ENCODE measurements at places on chromosomes 2 and 18.

GRCh38 chr18:74407888-74408287 is 49.2 kb downstream of the DIPK1C start:
- DNase-seq, result no peak

- DNase-seq, result no peak
Measured at GRCh38 chr2:55311444-55311870, 42.4 kb upstream of the MTIF2 start.

DNA sequence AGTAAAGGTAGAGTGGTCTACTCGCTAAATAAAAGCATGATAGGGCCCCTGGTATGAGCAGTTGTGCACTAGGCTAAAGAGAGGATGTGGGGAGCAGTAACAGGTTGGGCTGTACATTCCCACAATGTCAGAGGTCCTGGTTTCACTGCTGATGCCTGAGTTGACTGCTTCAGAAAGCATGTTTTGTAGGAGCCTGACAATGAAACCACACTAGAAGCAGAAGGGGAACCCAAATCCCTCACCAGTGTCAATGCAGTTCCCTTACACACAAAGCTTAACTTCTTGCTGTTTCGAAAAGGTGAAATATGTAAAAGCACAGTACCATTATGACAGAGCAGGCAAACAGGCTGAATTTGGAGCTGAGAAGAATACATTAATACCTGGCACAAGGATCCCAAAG is 291.7 kb upstream of the KYNU start:
- no peak for DNase-seq

GRCh38 chr2:177889818-177890460 is 182.6 kb downstream of the PDE11A start:
- DNase-seq, result no peak

GRCh38 chr2:38116762-38117161 is 40.8 kb upstream of the CYP1B1 start:
- no peak for DNase-seq

- DNase-seq, result no peak
Measured at GRCh38 chr2:5392658-5393057, 299.5 kb upstream of the SOX11 start.

DNA sequence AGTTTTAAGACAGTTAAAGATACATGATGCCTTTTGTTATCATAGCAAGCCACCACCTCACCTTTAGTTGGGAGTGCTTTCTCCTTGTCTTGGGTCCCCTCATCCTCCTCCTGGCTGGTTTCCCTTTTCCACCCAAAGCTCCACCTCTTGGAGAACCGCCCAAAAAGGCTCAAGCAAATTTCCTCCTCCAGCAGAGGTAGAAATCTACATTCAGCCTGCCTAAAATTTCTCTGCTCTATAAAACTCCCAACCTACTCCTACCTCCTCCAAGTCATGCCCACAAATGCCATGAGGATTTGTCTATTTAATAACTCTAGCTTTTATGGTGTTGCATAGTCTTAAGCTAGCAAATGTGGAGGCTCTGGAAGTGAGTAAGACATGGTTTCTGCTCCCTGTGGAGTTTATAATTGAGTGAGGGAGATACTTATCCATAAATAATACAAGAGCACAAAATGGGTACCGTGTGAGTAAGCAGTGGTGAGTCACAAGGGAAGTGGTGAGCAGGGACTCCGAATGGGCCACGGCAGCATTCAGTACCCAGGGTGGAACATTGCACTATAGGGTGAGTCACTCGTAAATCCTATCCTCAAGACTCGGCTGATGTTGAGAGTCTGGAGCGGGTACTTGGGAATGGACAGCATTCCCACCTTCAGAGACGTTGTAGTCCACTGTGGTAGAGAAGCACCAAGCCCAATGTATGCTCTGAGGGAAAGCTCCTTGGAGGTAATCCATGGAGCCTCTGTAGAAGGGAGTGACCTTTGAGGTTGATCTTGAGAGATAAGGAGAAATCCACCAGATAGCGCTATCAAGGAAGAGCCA is 146.3 kb downstream of the RTN4 start:
- no peak for DNase-seq

- no peak for DNase-seq
Measured at GRCh38 chr2:145744541-145745386, 1224.8 kb upstream of the ZEB2 start.

- DNase-seq, result no peak
Measured at GRCh38 chr2:167353605-167354280, 465.5 kb downstream of the XIRP2 start.

DNA sequence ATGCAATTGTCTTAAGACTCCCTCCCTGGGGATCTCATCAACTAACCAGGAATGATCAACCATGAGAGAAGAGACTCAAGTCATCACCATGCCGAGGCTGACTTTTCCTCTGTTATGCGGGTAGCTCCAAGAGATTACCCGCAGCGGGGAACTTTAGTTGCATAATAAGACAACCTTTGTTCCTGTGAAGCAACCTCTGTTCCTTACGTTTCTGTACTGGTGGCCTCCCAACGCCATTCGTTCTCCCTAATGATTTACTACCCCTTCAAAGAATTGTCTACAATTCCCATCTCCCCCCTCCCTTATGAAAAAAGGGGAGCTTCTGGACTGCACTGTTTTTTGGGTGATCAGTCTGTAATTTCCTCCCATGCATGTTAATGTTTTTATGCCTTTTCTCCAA is 66.1 kb upstream of the LRPPRC start:
- DNase-seq, result no peak

DNA sequence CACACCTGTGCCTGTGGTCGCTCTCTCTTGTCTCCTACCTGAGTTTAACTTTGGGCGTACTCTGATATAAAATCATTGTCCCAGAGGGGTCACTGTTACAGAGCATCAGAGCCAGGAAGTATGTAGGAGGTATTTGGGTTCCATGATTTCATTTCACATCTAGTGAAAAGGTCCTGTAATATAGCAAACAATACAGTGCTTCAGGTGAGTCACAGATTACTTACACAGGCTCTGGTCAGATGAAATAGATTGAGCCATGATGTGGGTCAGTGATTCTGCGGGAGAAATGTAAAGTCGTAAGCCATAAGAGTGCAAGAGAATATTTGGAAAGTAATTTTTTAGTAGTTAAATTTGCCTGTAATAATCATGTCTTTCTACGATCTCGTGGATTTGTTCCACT is 70.2 kb downstream of the SOCS6 start:
- DNase-seq, result no peak

- no peak for DNase-seq
Measured at GRCh38 chr2:174997110-174997509, 8.1 kb downstream of the CHN1 start.

GRCh38 chr18:36120297-36120696 is 8.8 kb downstream of the SLC39A6 start:
- no peak for DNase-seq

DNA sequence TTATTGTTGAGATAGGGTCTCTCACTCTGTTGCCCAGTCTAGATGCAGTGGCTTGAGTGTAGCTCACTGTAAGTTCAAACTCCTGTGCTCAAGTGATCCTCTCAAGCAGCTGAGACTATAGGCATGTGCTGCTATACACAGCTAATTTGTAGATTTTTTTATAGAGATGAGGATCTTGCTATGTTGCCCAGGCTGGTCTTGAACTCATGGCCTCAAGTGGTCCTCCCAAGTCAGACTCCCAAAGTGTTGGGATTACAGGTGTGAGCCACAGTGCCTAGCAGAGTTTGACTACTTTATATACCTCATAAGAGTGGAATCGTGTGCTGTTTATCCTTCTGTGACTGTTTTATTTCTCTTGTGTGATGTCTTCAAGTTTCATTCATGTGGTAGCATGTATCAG is 60.3 kb downstream of the TANC1 start:
- no peak for DNase-seq

DNA sequence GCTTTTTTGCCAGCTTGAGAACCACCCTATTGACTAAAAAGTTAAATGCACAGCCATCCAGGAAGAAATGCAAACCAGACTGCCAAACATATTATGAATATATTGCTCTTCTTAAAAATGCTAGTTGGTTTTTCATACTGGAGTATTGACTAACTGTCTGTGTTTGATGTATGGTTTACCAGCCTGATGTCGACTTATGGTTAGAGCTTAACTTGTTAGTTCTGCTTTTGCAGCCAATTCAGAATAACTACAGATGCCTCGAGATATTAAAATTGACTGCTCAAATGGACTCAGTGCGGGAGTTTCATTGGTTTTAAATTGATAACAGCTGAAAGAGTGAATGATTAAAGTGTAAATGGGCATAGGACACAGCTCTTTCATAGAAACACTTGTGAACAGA is 369.8 kb downstream of the ARHGAP15 start:
- DNase-seq, result no peak

DNA sequence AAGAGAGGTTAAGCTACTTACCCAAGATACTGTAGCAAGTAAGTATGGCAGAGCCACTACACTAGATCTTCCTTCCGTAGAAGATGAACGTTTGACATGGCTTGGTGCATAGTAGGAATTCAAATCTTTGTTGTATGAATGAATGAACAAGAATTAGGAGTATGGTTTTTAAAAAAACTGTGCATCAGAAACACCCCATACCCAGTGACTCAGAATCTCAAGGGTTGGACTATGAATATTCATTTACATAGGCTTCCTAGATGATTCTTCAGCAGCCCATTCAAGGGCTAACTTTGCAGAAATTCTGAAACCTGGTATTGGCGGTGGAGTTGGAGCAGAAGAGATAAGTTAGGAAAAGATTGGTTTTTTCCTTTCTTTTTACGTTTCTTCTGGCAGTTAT is 5.4 kb downstream of the ACTR3 start:
- DNase-seq, result no peak

- no peak for DNase-seq
Measured at GRCh38 chr2:176101842-176102241, 2.2 kb downstream of the HOXD12 start.

- DNase-seq, result no peak
Measured at GRCh38 chr18:75112186-75113096, 96.5 kb downstream of the PTGR3 start.

DNA sequence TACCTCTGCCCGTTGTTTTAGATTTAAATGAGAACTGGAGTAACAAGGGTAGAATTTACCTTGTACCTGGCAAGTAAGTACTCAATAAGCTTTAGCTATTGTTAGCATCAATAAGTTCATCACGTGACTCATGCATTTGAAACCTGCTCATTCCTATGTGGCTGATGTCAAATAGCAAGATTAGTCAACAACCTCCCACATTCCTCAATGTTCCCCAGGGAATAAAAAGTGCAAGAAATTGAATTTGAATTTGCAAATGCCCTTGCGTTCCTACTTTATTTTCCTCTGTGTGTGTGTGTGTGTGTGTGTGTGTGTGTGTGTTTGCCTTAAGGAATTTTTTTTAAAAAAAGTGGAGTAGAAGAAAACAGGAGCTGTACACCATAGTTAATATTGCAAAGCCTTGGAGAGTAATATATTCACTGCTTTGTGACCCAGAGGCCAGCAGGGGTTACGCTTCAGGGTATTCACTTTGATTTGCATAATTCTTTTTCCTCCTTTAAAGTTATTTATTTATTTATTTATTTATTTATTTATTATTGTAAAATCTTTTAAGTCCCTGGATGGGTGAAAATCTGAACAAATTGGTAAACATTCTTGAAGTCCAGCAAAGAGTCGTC is 43.9 kb upstream of the DNAH7 start:
- no peak for DNase-seq

DNA sequence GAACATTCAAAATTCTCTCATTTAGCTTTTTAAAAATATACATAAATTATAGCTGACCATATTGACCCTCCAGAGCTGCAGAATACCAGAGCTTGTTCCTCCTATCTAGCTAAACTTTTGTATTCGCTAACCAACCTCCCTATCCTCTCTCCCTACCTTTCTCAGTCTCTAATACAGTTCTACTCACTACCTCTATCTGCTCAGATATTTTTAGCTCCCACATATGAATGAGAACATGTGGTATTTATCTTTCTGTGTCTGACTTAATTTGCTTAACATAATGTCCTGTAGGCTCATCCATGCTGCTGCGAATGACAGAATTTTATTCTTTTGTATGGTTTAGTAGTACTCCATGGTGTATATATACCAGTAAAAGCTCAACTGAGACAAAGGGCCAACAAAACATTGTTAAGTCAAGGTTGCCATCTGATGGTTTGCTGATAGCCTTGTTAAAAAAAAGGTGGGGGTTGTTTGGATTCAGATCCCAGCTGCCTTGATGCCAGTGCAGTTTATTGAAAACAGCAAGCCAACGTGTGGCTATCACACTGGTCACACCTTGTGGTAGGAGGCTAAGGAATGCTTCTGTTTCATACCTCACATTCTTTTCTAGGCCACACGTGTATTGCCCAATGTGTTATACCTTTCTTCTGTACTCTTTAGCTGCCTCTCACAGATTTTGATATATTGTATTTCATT is 101.5 kb downstream of the VWA3B start:
- no peak for DNase-seq

DNA sequence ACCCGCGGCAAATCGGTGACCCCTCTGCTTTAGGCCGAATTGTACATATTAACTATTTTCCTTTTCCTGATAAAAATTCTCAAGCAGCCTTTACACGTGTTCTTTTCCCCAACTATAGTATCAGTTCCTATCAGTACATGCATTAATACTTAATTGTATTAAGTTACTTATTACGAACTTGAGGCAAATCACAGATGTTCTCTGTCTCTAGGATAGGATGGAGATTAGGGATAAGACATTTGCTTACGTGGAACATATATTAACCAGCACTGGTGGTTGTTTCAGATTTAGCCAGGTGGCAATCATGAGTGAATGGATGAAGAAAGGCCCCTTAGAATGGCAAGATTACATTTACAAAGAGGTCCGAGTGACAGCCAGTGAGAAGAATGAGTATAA is 675 bp downstream of the GEMIN6 start:
- DNase-seq, result no peak

GRCh38 chr18:71405169-71405809 is 1116.4 kb downstream of the SOCS6 start:
- no peak for DNase-seq

GRCh38 chr2:80256782-80257167 is 47.8 kb downstream of the LRRTM1 start:
- no peak for DNase-seq

DNA sequence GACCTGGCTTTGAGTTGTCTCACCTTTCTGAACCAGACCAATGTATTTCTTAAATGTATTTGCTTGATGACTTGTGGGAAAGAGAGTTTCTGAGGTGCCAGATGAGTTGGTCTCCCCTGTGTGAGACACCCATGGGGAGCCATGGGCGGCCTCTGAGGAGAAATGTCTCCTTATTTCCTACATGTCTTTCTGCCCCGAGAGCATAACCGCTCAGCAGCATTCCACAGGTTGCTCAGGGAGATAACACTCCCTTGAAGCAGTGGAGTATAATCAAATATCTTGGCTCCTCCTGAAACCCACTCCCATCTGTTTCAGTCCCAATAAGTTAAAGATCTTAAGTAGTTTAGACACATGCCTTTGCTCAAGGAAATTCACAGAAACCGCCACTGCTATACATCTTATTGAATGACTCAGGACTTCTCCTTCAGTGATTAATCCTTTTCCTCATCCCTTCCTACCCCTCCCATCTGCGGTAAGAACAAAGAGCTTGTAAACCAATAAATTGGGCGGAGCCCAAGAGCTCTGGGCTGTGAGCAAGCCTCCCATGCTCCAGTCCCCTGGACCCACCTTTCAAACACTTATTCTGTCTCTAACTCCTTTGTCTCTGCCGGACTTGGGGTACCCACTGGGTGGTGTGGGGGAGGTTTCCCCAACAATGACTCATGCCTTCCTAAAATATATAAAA is 285.5 kb upstream of the LRRTM4 start:
- no peak for DNase-seq
